CD4-positive, alpha-beta T cell treated with Interferon gamma for 1 hour (primary cell): ENCODE measurements at places on chromosomes 1 and 21.
A peak's percentile ranks its signal among the peaks of the same experiment; 100 is the strongest.

DNA sequence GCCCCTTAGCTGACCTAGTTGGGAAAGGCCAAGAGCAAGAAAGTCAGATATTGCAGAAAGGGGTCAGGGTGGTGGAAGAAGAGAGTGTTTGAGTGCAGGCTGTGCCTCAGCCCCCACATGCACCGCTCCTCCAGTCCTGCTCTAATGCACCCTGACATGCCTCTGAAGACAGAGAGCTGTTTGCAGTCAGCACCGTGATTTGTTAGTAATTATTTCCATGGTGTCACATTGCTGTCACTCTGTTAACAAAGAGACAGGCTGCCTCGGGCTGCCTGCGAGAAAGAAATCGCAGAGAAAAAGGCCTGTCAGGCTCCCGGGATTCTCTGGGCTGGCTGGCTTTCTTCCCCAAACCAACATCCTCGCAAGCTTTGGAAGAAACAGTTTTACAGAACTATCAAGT is 58.3 kb downstream of the ERI3 start:
- no peak for DNase-seq

GRCh38 chr1:200154069-200154767 is 126.7 kb downstream of the NR5A2 start:
- peak; percentile 62 for DNase-seq

- DNase-seq, result no peak
Measured at GRCh38 chr1:162283657-162284056, 93.0 kb downstream of the SPATA46 start.

- no peak for DNase-seq
Measured at GRCh38 chr1:16387201-16388188, 20.5 kb downstream of the SZRD1 start.

- DNase-seq, result no peak
Measured at GRCh38 chr1:201730611-201731010, 98.3 kb upstream of the IPO9 start.

- DNase-seq, result no peak
Measured at GRCh38 chr1:35097224-35097623, 18.0 kb downstream of the ZMYM1 start.

- no peak for DNase-seq
Measured at GRCh38 chr21:38927776-38928175, 122.0 kb downstream of the ETS2 start.

- peak; percentile 9 for DNase-seq
Measured at GRCh38 chr1:155250246-155250632, 5.0 kb downstream of the ENTREP3 start.

GRCh38 chr21:34833465-34833864 is 164.7 kb downstream of the CLIC6 start:
- no peak for DNase-seq

DNA sequence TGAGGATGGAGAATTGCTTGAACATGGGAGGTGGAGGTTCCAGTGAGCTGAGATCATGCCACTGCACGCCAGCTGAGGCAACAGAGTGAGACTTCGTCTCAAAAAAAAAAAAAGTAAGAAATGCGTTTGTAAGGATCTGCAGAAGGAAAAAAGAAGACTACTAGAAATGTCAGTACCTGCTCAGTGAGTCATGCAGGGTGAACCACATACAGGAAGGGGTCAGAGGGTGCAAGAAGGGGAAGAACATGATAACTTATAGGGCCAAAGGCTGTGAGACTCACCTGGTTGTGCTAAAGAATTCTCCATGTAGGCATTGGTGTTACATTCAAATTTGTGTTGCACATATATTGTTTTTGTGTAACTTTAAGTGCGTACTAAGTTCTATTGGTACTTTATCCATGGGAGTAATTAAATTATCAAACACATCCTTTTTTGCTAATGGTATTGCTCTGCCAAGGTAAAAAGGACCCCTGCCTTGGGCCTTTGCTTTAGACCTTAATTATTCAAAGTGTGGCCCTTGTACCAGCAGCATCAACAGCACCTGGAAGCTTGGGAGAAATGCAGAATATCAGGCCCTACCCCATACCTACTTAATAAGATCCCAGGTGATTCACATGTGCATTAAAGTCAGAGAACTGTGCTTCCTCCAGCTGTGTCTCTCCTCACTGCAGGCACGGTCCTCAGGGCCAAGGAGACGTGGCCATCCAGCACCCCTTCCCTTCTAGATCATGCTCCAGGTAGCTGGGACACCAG is 96.4 kb upstream of the PPP2R5A start:
- DNase-seq, result no peak

DNA sequence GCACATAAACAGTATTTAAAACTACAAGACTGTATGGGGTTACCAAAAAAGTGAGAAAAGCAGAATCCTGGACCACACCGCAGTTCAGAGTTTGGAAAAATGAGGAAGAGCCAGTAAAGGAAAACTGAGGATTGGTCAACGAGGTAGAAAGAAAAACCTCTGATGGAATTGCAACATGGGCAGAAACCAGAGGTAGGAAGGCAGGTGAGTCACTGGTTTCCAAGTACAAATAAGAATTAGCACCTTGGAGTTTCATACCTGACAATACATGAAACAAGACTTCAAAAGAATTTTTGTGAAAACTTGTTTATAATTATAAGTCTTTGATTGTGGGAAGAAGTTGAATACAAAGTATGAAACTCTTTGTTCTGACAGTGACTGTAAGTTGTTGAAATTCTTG is 533.7 kb upstream of the DAB1 start:
- no peak for DNase-seq

- DNase-seq, result no peak
Measured at GRCh38 chr1:45922813-45923212, 119.4 kb downstream of the MAST2 start.

DNA sequence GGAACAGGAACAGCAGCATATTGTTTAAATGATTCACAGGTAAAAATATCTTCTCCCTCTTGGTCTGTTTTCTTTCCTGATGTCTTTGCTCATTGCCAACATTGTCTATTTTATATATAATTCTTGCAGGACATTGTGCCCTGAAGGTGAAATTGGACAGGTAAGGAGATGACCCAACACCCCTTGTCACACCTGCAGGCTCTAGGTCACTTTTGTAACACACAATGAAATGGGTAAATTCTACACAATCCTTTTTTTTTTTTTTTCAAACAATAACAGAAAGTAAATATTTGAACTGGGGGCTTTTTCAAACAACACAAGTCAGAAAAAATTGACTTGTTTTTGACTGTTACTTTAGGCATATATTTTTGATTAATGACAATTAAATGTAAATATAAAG is 62.9 kb upstream of the ERG start:
- no peak for DNase-seq
